ENCODE measurements at places on chromosomes 12 and 14.

GRCh38 chr12:4089956-4090355, 183.6 kb upstream of the CCND2 start:
- no peak for DNase-seq

GRCh38 chr14:33691907-33692306, 259.0 kb downstream of the EGLN3 start:
- DNase-seq = no peak

DNA sequence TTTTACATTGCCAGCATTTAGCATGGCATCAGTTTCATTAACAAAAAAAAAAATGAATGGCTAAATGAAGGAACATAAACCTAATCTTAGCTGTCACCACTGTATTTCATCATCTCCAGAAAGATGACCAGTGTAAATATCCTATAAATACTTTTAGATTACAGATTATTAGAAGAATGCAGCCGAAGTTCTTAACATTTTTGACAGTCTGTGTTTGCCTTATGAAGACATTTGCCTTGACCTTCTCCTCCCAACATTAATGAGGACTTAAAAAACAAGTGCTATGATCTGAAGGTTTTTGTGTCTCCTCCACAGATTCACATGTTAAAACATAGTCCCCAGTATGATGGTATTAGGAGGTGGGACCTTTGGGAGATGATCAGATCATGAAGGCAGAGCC, 253.0 kb downstream of the SNAPC1 start:
- no peak for DNase-seq

- no peak for DNase-seq
Measured at GRCh38 chr12:44076871-44077270, 241.0 kb downstream of the TMEM117 start.

DNA sequence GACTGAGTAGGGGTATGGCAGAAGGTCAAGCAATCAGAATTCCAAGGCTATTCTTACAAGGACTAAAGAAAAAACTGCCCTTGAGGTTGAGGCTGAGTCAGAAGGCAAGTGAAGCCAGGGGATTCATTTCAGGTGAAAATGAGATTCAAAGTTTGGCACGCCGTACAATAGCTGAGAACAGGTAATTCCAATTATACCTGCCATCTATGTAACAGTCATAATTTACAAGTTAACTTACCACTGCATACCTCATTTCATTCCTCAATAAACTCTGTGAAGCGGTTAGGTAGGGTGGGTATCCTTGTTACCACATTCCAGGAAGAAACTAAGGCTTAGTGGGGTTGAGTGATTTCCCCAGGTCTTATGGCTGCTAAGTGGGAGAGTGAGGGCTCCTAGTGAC, 64.1 kb downstream of the STON2 start:
- DNase-seq = no peak

- DNase-seq = peak; percentile 93
Measured at GRCh38 chr14:99261912-99262787, 9.8 kb downstream of the BCL11B start.

DNA sequence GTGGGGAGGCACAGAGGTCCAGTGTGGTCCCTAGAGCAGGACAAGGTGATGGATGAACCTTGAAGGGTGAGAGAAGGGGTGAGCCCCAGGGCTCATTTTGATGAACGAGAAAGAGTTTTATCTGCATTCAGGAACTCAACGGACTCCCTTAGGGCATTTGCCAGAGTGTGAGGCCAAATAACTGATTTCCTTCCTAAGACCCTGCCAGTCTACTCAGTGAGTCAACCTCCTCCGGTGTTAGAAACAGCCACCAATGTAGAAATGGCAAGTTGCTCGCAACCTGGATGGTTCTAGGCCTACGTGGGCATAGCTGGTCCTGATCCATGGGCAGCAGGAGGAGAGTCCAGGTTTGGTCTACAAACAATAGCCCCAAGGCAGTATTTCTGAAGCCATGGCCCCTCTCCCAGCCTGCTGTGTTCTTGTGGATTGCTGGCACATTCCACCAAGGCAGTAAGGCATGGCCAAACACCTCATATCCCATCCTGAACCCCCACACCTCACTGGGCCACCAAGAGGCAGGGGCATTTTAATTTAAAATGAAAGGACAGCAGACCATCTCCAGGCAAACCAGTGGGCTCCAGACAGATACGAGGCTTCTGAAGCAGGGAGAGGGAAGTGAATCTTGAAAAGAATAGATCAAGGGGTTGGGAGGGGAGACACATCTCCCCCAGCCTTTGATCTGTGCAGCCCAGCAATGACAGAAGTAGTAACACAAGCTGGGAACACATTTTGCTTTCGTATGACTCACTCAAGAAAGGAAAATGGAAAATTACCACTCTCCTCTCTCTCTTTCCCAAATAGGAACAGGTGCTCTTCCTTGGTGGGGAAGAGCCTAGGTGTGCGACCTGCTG, 25.4 kb upstream of the TESC start:
- no peak for DNase-seq

GRCh38 chr12:57954768-57955167, 13.4 kb downstream of the ATP23 start:
- no peak for DNase-seq

GRCh38 chr14:102500158-102500662, 9.4 kb downstream of the ANKRD9 start:
- peak; percentile 47 for DNase-seq

GRCh38 chr14:29927376-29928116, at the start of gene PRKD1:
TSS of gene PRKD1 (minus strand) at chr14:29927847.
- DNase-seq = no peak
